ENCODE measurements at places on chromosomes 6 and 20. TPM values are rescaled to one million over a fixed set of nuclear protein-coding genes. Genes with fewer than 3 reads are reported as not detected.

Gene THBS2
- total RNA-seq = 24.5 TPM

Gene FAM83B
- total RNA-seq = 8.9 TPM

DNA sequence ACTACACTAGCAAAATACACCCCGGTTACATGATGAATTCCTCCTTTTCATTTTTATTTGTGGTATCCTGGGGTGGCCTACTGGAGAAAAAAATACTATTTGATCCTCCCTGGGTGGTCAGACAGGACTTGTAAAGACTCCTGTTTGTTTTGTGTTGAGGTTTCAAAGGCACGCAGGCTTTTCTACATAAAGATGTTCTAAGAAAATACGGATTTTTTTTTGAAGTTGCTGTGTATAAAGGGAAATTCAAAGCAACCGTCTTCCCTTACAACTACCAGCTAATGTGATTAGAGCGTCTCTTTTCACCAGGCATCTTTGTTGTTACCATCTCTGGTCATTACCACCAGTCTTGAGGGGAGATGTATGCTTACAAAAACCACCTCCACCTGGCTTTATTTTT lies 187.1 kb downstream of the SOX4 start:
- no peaks in the 10 kb centered on the region for H3K27me3 ChIP-seq
- H3K27ac ChIP-seq = no peak overlapping the region

- H3K4me1 ChIP-seq = peaks cover 4% of the 10 kb centered on the region
- H3K27ac ChIP-seq = no peak overlapping the region
- H3K27me3 ChIP-seq = no peaks in the 10 kb centered on the region
- DNase-seq = no peak
- H3K4me3 ChIP-seq = no peak overlapping the region
Observed at GRCh38 chr20:11178946-11179654, 505.3 kb upstream of the JAG1 start.

DNA sequence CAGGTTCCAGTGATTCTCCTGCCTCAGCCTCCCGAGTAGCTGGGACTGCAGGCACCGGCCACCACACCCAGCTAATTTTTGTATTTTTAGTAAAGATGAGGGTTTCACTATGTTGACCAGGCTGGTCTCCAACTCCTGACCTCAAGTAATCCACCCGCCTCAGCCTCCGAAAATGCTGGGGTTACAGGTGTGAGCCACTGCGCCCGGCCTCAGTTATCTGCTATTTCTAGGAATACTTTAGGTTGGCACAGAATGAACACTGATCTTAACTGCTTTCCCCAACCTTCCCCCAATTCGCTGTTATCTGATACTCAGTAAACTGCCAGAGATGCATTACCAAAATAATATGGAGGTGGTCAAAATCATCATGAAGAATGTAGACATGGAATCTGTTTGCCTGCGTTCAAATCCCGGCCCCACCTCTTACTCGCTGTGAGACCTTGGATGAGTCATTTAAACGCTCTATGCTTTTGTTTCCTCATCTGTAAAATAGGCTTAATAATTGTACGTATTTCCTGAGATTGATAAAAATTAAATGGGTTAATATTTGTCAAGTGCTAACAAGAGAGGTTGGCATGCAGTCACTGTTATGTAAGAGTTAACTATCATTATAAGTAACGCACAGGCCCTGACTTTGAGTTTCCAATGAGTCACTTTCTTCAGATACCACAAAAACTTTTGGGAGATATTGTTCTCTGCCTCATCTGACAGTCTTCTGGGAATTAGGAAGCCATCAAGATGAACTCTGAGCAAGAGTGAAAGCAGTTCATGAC lies 44.5 kb upstream of the NCOA3 start:
- no peaks in the 10 kb centered on the region for H3K27me3 ChIP-seq
- DNase-seq = no peak
- no peak overlapping the region for H3K27ac ChIP-seq
- no peak overlapping the region for H3K4me3 ChIP-seq
- no peaks in the 10 kb centered on the region for H3K36me3 ChIP-seq

DNA sequence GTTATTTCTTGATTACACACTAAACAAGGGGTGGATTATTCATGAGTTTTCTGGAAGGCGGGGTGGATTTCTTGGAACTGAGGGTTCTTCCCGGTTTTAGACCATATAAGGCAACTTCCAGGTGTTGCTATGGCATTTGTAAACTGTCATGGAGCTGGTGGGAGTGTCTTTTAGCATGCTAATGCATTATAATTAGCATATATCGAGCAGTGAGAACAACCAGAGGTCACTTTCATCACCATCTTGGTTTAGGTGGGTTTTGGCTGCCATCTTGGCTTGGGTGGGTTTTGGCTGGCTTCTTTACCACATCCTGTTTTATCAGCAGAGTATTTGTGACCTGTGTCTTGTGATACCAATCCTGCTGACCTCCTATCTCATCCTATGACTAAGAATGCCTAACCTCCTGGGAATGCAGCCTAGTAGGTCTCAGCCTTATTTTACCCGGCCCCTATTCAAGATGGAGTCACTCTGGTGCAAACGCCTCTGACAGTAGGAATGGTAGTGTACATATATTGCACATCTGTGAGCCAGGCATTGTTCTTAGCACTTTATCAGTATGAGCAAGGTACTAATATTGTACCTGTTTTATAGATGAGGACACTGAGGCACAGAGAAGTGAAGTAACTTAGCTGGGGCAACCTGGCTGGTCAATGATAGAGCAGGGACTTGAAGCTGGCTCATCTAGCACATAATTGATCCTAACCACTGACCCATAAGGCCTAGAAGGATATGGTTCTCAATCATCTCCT lies 203.7 kb downstream of the NFATC2 start:
- no peak overlapping the region for H3K4me3 ChIP-seq
- no peak for DNase-seq
- H3K27me3 ChIP-seq = no peaks in the 10 kb centered on the region
- H3K4me1 ChIP-seq = no peaks in the 10 kb centered on the region

Measured in right atrium auricular region (tissue), 2 donors.